DMS79 treated with DMSO at 0.1 percent for 48 hours (cell line): ENCODE measurements at places on chromosomes 6 and 20.

DNA sequence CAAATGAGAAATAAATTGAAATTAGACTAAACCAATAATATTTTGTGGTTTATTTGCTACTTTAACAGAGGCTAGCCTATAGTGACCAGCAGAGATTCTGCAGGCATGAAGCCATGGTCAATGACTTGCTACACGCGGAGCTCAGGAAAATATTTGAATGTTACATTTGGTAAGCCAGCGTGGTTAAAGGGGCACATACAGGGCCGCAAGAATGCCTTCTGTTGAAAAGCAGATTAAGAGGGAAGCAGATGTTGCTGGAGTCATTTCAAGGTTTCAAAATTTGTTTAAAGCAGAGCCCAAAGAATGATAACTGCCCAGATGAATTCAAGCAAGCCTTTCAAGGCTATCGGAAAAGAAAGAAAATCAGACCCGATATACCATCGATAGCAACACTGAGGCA lies 294.3 kb upstream of the MAN1A1 start:
- no peak for DNase-seq

GRCh38 chr6:148831531-148831930 lies 84.7 kb downstream of the UST start:
- DNase-seq: no peak

- DNase-seq: no peak
Measured at GRCh38 chr20:59217173-59217572, 53.6 kb downstream of the ZNF831 start.

GRCh38 chr20:889932-890463 lies 26.1 kb downstream of the ANGPT4 start:
- no peak for DNase-seq

DNA sequence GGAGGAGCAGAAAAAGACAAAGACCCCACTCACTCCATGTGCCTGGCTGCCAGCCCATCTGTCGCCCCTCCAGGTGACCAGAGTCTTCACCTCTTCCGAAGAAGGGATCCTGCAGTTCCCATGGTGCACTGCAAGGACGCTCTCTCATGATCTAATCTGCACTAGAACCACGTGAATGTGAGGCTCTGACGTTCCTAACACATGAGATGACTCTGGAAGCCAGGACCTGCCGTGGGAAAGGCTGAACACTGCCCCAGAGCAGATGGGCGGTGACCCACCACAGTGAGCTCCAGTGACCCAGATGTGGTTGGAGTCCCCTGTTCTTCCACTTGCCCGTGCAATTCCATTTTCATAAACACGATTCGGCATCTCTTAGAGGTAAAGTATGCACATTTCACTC lies 39.6 kb upstream of the PDE10A start:
- DNase-seq: no peak

- DNase-seq: no peak
Measured at GRCh38 chr6:30775104-30775503, 30.8 kb upstream of the IER3 start.

DNA sequence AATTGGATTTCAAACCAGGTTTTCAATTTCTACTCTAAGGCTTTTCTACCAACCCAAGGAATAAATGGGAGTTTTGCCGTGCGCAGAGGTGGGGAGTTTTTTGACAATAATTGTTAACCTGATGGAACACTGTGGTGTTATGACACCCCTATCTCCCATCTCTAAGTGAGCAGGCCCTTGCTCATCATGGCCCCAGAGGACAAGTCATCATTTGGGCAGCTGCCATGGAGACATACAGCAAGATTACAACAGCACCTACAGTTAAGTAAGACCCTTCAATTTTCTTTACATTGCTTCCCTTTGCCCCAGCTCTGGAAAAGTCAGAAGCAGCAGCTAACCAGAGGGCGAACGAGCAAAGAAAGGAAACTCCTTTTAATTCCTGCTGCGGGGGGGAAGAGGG lies 54.3 kb downstream of the ADGRF5 start:
- no peak for DNase-seq

GRCh38 chr6:84707171-84707570 lies 57.2 kb downstream of the TBX18 start:
- no peak for DNase-seq

DNA sequence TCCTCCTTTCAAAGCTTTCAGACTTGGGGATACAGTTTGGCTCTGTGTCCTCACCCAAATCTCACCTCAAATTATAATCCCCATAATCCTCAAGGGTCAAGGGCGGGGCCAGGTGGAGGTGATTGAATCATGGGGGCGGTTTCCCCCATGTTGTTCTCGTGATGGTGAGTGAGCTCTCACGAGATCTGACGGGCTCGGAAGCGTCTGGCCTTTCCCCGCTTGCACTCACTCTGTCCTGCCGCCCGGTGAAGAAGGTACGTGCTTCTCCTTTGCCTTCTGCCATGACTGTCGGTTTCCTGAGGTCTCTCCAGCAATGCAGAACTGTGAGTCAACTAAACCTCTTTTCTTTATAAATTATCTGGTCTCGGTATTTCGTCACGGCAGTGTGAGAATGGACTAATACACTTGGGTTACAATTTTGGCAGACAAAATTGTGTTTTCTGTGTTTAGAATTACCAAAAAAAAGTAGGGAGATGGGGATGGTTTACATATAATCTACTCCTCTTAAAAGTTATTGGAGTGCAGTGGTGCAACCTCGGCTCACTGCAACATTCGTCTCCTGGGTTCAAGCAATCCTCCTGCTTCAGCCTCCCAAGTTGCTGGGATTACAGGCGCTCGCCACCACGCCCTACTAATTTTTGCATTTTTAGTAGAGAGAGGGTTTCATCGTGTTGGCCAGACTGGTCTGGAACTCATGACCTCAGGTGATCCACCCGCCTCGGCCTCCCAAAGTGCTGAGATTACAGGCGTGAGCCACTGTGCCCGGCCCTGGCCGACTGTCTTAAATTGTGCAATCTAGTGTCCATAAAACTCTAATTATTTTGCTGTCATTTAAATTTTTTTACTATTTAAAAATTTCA lies 33.6 kb upstream of the PXDC1 start:
- DNase-seq: no peak

GRCh38 chr6:82869493-82869892 lies 196.1 kb downstream of the UBE3D start:
- no peak for DNase-seq

DNA sequence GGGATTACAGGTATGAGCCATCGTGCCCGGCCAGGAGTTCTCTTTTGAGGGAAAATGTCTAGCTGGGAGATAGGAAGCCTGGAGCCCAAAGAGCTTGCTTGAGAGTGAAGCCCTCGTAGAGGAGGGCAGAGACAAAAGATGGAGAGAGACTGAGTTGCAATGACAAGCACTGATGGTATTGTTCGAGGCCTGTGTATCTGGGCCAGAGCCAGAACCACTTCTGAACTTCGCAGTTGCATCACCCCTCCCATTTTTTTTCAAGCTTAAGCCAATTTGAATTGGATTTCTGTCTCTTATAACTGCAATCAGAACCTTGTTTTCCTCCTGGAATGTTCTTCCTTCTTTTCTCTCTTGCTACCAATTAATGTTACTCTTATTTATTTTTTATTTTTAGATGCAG lies 83.1 kb downstream of the KCNB1 start:
- DNase-seq: no peak

DNA sequence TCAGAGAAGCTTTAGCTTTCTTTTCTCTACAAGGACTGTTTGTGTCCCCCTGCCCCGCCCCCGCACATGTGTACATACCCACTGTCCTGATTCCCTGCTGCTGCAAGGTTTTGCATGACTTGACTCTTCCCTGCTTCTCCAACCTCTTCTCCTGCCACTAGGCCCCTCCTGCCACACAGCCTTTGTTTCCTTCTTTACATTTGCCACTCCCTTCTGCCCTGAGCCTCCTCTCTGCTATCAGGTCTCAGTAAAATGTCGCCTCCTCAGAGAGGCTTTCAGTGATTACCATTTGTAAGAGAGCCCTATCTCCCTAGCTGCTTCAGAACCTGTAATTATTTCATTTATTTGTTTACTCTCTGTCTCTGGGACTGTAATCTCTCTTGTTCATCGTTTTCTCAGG lies 56.4 kb upstream of the VSTM2L start:
- peak; percentile 18 for DNase-seq

- DNase-seq: no peak
Measured at GRCh38 chr6:35319346-35320030, 21.9 kb downstream of the DEF6 start.

- DNase-seq: no peak
Measured at GRCh38 chr6:112202639-112203341, 51.6 kb downstream of the LAMA4 start.

DNA sequence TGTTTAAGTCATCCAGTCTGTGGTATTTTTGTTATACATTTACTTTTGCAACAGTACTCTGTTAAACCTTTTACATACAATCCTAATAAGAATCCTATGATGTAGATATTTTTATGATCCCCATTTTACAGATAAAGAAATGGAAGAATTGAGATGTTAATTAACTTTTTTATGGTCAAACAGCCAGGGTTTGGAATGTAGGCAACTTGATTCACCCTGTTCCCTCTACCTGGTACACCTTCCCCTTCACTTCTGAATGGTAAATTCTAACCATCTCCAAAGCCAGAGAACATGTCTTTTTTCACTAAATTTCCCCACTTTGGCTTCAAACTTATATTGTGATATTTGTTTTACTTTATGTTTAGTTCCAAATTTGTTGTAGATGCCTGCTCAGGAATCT lies 300.1 kb downstream of the PHF3 start:
- DNase-seq: no peak

DNA sequence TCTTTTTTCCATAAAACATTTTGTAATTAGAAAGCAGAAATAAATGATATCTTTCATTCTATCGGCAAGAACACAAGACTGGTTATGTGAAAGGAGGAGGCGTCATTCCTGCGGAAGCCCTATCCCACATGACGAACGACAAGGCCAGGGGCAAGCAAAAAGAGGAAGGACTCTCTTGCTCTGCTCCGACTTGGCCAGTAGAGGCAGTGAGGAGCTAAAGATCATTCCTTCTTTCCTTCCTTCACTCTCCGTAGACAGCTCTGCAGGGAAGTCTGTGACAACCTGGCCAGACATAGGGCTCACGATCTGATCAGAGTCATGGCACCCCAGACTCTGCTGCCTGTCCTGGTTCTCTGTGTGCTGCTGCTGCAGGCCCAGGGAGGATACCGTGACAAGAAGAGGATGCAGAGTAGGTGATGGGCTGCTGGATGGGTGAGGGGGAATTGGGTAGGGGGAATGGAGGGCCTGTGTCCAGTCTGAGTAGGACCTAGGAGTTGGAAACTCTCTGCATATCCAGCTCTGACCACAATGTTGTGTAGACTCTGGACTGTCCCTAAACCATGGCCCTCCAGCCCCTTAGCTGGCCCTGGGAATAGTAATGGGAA lies at the start of gene WFDC10A:
TSS of gene WFDC10A (plus strand) at position 244 of the 605 bp plus-strand sequence. CDS start at position 319, 75 bp downstream.
- no peak for DNase-seq

DNA sequence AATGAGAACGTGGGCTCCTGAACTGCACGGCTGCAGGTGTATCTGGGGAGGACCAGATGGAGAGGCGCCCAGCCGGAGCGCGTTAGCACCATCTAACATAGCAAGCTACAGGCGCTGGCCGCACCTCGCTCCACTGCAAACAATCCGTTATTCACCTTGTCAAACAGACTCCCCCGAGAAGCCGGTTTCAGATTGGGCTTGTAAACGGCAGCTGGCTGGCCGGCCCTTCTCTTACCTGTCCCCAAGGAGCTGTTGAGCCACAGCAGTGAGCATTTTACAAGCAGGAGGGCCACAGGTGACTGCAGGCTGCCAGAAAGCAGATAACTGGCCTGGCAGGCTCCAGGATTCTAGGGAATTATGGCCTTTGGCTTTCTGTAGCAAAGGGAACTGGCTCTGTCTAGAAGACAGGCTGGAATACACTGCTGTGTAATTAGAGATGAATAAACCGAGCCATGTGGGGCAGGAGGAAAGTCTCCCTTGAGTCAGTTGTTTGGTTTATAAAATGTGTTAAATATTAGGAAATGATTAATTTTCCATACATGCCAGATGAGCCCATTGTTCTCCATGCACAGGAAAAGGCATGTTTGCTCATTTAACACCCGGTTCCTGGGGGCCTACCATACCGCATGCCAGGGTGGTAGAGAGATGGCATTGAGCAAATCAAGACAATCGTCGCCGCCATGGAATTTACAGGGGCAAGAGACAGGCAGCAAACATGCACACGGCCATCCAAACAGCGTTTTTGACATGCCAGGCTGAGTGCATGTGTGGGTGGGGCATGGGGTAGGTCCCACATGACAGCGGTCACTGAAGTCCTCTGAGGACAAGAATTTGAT lies 159.3 kb downstream of the NFATC2 start:
- DNase-seq: peak; percentile 74

GRCh38 chr6:8238773-8239683 lies 136.7 kb upstream of the EEF1E1 start:
- no peak for DNase-seq

GRCh38 chr6:146161664-146162063 lies 132.8 kb downstream of the GRM1 start:
- DNase-seq: no peak

GRCh38 chr6:31453259-31453658 lies 44.7 kb upstream of the MICB start:
- no peak for DNase-seq

GRCh38 chr6:82906951-82907350 lies 158.7 kb downstream of the UBE3D start:
- DNase-seq: no peak

DNA sequence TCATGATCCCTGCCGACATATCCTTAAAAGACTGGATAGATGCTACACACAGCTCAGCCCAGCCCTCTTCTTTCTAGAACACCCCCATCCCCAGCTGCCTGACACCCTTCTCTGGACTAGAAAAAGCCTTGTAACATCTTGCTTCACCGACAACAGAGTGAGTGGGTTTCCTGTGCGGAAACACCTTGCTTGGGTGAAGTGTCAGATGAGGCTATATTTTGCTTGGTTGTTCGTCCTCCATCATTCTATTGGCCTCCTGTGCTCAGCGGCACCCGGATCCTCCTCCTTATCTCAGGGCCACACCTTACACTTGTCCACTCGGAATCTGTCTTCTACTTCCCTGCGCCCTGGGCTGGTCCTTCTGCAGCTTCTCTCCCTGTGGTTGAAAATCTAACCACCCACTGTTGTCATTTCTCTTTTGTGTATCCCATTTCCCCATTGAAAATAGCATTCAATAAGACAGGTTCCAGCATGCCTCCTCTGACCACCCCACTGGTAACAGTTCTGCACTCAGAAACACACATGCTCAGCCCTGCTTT lies 101.3 kb upstream of the MLN start:
- peak; percentile 44 for DNase-seq
